Fibroblast of skin of abdomen (primary cell): ENCODE measurements at places on chromosomes 5 and 9.
A peak's percentile ranks its signal among the peaks of the same experiment; 100 is the strongest.

GRCh38 chr5:78677777-78678668 lies 29.5 kb upstream of the LHFPL2 start:
- DNase-seq: peak; percentile 97

- DNase-seq: peak; percentile 40
These were observed 71.9 kb downstream of the MVB12B start for GRCh38 chr9:126398403-126399058.

GRCh38 chr5:149857499-149857898 lies 87.1 kb downstream of the PDE6A start:
- DNase-seq: peak; percentile 3

GRCh38 chr5:133430095-133430494 lies 182.2 kb downstream of the FSTL4 start:
- no peak for DNase-seq

DNA sequence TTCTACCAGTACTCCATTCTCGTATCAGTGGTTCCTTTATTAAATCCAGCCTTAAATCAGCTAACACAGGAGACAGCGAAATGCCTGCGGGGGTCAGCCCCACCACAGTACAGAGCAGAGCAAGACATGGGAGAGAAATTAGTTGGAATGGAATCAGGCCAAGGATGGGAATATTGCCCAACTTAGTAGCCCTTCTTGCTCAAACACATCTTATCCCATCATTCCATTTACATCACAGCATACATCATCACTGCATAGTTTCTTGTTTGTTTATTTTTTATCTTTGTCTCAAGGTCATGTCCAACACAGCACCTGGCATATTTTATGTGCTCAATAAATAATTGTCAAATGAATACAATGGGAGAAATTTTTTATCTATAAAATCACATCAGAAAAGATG lies 34.3 kb upstream of the DAB2 start:
- peak; percentile 85 for DNase-seq

- DNase-seq: peak; percentile 61
These were observed 136.6 kb upstream of the ICE1 start for GRCh38 chr5:5285906-5286305.

GRCh38 chr9:92704528-92704927 lies 34.6 kb upstream of the IPPK start:
- DNase-seq: no peak

DNA sequence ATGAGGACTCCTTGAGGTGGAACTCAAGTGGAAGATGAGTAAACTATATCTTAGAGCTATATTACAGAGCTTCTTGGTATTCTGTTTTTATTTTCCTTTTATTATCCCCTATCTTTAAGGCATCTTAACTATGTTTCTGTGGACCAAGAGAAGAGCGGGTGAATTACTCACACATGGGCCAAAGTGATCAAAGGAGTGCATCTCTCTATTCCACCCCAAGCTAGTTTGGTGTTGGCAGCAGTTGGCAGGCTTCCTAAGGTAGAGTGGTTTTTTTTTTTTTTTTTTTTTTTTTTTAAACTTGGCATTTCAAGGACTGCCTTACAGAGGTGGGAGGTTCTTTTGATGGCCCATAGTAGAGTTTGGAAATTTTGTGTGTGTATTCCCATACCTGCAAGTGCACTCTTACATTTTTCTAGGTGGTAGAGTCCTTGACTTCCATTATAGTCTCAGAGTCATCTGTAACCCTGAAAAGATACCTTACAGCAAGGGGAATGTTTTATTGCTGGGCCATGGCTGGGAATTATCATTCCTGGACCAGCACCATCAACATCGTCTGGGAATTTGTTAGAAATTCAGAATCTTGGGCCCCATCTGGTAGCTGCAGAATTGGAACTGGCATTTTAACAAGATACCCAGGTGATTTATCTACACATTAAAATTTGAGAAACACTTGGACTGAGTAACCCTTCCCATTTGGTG lies 51.0 kb downstream of the ARHGAP26 start:
- no peak for DNase-seq

DNA sequence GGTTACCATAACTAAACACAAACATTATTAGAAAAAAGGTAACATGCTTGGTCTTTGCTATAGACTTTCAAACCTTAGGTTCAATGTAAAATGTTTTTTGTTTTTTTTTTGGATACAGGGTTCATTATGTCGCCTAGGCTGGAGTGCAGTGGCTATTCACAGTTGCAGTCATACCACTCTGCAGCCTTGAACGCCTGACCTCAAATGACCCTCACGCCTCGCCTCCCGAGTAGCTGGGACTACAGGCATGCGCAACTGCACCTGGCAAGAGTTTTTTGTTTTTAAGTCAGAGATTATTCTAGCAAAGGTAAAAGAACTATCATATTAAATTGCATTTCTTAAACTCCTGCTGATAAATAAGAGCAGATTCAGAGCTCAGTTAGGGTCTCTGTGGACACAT lies 55.1 kb upstream of the NR5A1 start:
- DNase-seq: no peak

GRCh38 chr5:154264549-154265196 lies 74.1 kb downstream of the GALNT10 start:
- DNase-seq: no peak

- no peak for DNase-seq
These were observed 15.8 kb upstream of the KIF4B start for GRCh38 chr5:154997746-154998145.

- no peak for DNase-seq
These were observed 67.6 kb downstream of the SHB start for GRCh38 chr9:38001430-38001829.

GRCh38 chr9:37085233-37085632 lies 35.1 kb upstream of the ZCCHC7 start:
- DNase-seq: no peak

- DNase-seq: no peak
These were observed 578 bp upstream of the TNFAIP8 start for GRCh38 chr5:119355244-119355638.

DNA sequence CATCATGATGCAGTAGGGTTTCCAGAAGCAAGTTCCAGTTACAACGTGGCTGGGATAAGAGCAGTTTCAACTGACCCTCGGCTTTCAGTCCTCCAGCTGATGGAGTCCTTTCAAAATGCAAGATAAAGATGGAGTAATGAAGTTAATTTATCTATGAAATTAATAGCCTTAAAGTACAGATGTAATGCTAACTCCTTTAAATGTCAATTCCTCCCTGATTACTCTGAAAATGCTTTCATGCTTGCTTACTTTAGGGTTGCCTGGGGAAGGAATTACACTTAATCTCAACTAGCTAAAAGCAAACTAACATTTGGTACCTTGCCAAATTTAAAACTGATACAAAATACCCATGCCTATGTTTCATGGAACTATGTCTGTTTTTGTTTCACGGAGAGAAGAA lies 178.4 kb downstream of the KIAA0825 start:
- DNase-seq: no peak

- DNase-seq: no peak
These were observed 28.7 kb upstream of the ZSWIM6 start for GRCh38 chr5:61303346-61303745.

- DNase-seq: no peak
These were observed 78.2 kb upstream of the HTR1A start for GRCh38 chr5:64040490-64040889.

DNA sequence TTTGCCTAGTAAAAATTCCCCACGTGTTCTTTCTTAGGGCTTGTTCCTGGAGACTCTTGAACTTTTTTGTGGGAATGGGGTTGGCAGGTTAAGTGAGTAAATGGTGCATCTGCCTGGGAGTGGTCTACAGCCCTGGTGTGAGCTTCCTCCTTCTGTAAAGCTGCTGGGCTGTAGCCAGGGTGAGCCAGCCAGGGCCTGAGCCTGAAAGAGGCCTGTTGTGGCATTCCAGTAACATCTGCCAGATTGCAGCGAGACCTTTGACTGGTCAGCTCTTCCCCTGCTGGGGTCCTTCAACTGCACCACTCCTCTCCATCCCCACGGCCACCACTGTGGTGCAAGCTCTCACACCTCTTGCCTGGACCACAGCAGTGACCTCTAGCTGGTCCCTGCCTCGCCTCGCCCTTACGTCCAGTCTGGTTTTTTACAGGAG lies 47.5 kb downstream of the SLC22A5 start:
- DNase-seq: no peak

GRCh38 chr5:3424946-3425345 lies 170.7 kb upstream of the IRX1 start:
- no peak for DNase-seq

DNA sequence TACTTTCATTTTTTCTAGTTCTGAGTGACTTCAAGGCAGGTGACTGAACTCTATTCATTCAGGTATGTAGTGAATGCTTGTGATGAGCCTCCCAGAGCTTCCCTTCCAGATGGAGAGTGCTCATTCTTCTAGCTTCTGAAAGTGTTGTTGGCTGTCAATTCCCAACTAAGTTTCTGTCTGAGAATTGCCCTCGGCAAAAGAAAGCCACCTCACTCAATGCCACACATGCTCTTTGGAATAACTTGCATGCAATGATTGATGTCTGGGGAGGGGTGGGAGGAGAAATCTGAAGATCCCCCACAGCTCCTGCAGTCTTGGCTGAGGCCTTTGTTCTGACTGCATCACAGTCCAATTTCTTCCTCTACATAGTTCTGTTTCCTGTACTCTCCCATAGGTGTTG lies 123.1 kb upstream of the C6 start:
- DNase-seq: no peak

- DNase-seq: peak; percentile 67
These were observed 86.0 kb downstream of the UHRF2 start for GRCh38 chr9:6498982-6499381.

- DNase-seq: no peak
These were observed 85.4 kb upstream of the CEP78 start for GRCh38 chr9:78150312-78150982.

- DNase-seq: no peak
These were observed 11.7 kb downstream of the RICTOR start for GRCh38 chr5:39062530-39062929.

GRCh38 chr5:132267166-132267739 lies 9.8 kb downstream of the PDLIM4 start:
- DNase-seq: no peak

DNA sequence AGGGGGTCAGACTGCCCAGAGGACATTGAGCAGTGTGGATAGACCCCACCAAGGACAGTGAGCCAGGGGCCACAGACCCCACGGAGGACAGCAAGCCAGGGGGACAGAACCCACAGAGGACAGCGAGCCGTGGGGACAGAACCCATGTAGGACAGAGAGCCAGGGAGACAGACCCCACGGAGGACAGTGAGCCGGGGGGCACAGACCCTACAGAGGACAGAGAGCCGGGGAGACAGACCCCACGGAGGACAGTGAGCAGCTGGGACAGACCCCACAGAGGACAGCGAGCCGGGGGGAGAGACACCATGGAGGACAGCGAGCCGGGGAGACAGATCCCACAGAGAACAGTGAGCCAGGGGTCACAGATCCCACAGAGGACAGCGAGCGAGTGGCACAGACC lies 3.4 kb upstream of the ZDHHC11 start:
- no peak for DNase-seq

GRCh38 chr5:37323607-37324006 lies 47.3 kb downstream of the NUP155 start:
- DNase-seq: no peak

DNA sequence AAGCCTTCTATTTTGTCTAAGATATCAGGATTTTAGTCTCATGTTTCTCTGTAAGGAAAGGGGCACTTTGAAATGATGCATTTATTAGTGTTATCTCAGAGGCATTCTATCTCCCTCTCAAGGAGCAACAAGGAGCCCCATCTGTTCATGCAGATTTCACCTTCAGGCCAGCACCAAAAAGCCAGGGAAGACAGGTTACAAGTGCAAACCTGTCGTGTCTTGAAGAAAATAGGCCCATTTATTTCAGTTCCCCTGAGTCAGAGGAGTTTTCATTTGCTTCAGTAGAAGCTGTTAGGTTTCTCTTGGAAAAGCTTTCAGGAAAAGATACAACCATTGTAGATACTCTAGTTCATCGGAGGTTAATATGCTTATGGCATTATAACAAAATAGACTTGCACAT lies 97.2 kb downstream of the SPOCK1 start:
- DNase-seq: no peak

GRCh38 chr5:126044111-126044668 lies 379.0 kb upstream of the GRAMD2B start:
- peak; percentile 83 for DNase-seq

DNA sequence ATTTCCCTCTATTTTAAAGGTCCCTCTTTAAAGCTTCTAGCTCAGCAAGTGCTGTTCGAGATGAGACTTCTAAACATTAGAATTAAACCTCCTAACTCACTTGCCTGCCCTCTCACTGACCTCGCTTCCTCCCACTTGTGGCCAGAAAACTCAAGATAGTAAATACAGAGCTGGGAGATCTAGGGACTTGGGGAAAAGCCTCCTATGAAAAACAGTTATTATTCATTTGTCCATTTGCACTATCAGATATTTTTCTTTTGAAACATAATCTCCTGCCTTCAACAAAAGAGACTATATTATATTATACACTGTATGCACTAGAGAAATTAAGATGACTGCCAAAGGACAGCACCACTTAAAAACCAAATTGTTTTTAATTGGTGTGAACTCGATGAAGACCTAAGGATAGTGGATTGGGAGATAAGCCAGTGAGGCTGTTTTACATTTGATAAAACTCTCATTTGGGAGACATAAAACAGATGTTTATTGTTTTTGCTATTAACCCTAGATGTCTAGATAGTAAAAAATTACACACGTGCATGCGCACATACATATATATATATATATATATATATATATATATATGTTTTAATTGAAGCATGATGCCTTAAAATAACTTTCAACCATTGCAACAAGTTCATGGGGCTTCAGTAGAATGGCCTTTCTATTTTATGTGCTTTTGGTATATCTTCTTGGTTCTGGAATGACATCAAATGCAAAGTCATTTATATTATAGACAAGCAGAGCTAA lies 229.4 kb downstream of the ADAMTSL1 start:
- no peak for DNase-seq

DNA sequence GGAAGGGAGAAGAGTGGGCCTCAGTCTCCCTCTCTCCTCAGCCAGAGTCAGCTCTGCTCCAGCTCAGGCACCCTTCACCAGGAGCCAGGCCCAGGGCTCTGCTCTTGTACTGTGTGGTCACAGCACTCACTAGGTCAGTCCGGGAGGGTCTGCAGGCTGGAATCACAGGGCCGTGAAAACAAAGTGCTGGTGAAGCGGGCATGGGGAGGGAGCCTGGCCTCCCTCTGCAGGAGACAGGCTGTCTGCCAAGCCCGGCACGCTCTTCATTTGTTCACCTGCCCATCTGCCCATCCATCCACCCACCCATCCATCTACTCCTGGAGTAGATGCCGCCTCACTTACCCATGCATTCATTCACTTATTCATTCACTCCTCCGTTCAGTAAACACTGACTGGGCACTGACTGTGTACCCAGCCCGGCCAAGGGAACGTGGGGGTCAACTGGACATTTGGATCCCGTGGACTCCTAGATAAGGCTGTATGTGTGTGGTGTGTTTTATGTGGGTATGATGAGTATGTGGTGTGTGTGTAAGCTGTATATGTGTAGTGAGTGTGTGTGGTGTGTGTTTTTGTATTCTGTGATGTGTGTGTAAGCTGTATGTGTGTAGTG lies 3.6 kb downstream of the SPAAR start:
- DNase-seq: no peak
